ENCODE measurements at places on chromosomes 1 and 21. TPM values are rescaled to one million over a fixed set of nuclear protein-coding genes. Genes with fewer than 3 reads are reported as not detected.
A peak's percentile ranks its signal among the peaks of the same experiment; 100 is the strongest.

The CD2 gene
- 1.6 TPM for total RNA-seq

DNA sequence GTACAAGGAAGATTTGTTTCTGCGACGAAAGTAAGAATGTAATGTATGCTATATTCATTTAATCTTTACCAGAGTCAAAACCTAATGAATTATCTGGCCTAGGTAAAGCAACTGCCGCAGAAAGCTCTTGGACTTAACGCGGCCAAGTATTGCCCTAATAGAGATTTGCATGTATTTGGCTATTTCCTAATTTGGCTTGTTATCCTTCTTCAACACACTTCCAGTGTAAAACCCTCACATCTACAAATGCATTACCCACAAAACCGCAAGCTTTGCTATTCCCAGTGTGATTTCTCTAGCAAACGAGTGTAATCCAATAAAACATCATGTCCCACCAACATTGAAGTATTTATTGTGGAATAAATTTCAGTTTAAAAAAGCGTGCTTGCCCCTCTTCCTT lies 123.8 kb upstream of the LMO4 start:
- no peak for DNase-seq

The E2F2 gene
- total RNA-seq: 0.20 TPM

DNA sequence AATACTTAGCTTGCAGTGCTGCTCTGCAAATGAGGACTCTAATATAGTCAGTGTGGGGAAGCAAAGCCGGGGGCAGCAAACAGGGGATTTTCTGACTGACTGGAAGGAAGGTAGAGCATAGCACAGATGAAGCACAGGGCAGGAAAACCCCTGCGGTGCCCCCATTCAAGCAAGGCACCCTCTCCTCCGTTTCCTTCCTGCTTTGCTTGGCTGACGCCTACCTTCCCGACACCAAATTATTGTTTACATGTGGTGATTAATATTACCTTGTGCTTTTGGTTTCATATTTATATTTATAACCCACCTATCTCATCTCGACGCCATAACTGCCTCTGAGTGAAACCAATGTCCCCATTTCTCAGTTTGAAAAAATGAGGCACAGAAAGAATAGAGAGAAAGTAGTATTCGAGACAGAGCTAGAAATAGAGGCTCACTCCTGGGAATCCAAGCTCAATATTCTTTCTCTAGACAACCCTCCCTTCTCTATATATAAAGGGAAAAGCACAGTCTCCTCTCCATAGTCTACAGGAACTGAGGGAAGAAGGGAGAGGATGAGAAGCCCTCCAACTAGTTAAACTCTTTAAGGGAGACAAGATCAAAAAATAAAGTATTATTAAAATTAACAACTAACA lies 41.3 kb downstream of the PIK3C2B start:
- no peak for DNase-seq

DNA sequence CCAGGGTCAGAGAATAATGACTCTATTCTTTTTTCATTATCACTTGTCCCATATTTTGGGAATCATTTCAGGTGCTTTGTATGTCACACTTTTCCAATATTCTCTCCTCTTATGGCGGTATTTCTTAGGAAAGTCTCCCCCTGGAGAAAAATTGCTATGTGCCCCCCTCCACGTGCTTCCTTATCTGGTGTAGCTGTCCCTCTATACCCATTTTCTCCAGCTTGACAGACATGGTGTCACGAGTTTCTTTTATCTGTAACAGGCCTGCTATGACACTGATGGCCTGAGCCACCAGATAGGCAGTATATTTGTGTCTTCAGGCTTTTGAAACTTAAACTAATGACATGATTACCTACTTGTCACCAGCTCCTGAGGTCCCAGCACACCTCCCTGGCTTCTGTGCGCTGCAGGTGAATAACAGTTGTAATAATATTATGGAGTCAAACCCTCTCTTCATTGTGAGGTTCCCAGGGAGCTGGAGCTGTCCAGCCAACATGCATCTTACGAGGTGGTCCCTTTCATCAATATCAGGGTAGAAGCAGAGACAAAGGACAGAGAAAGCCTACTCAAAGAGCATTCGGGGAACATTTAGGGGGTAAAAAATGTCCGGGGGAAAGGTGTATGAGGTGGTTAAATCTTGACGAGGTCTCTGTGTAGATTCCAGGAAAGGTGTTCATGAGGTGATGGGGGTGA lies 71.2 kb upstream of the DUSP10 start:
- no peak for DNase-seq

The FNDC10 gene
- 2.5 TPM for total RNA-seq

DNA sequence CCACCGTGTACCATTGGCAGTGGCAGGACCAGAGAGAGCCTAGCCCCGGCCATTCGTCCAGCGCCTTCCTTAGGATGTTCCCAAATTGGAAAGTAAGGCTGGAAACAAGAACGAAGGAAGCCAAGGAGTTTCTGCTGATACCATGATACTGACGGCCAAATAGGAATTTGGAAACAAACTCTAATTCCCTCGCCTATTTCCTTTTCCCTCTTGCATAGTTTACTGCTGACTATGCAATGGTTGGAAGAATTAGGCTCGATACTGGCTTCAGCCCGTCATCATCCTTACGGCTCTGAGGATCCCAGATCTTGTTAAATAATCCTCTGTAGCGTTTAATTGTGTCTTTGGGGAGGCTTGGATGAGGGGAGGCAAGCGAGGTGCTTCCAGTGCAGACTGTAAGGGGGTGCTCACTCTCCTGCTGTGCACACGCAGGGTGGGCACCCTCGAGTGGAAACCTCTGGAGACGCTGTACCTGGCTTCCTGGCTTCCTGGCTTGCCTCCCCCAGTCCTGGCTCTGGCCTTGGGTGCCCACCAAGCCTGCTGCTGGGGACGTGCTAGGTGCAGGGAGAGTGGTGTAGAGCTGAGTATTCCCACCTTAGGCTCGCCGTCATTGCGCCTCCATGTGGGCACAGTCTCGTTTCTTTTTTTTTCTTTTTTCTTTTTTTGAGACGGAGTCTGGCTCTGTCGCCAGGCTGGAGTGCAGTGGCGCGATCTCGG lies 27.4 kb upstream of the CAMTA1 start:
- no peak for DNase-seq

- DNase-seq: no peak
Observed at GRCh38 chr1:222105393-222105737, 363.5 kb upstream of the DUSP10 start.

The OR10J1 gene
- not detected for total RNA-seq

DNA sequence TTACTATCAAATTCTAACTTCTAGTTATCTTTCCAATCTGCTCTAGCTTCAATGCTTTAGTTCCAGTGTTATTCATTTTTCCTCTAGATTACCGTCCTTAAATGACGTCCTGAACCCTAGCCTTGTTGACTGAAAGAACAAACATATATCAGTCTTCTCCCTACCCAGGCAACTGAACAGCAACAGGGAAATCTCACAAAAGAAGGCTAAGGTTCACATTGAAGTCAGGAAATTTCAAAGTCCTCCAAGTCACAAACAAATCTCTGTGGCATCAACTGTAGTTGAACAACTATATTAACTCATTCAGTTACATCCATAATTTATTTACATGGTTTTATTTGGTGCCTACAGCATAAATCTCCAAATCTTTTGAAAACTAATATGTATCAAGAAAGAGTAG lies 19.5 kb downstream of the FOXJ3 start:
- DNase-seq: no peak

DNA sequence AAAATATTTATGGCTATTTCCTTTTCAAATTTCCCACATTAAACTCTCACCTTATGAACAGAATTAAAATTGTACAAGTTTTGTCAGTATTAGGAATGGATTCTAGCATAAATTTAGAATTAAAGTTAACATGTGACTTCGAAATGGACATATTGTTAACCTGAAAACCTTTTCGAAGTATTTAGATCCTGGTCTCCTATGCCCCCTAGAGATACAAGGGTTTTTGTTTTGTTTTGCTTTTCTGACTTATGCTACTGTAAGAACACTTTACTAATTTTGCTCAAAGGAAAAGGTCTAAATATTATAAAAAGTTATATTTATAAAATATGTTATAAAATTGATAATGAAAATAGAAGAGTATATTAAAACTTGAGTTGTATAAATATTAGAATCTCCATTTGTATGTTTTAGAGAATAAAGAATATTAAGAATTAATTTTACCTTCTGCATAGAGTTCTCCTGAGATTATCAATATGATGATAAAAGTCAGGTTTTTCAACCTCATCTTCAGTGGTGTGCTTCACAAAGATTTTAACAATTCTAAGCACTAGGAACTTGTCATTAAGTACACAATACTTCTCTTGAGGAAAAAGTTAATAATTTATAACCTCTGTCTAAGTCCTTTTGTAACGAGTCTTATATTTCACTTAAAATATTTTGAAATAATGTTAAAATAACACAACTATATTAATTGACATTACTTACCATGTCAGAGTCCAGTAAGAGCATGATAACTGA lies at the start of gene F13B:
TSS of gene F13B (minus strand) at position 542 of the 738 bp plus-strand sequence. CDS start at position 505, 37 bp downstream.
- no peak for DNase-seq

DNA sequence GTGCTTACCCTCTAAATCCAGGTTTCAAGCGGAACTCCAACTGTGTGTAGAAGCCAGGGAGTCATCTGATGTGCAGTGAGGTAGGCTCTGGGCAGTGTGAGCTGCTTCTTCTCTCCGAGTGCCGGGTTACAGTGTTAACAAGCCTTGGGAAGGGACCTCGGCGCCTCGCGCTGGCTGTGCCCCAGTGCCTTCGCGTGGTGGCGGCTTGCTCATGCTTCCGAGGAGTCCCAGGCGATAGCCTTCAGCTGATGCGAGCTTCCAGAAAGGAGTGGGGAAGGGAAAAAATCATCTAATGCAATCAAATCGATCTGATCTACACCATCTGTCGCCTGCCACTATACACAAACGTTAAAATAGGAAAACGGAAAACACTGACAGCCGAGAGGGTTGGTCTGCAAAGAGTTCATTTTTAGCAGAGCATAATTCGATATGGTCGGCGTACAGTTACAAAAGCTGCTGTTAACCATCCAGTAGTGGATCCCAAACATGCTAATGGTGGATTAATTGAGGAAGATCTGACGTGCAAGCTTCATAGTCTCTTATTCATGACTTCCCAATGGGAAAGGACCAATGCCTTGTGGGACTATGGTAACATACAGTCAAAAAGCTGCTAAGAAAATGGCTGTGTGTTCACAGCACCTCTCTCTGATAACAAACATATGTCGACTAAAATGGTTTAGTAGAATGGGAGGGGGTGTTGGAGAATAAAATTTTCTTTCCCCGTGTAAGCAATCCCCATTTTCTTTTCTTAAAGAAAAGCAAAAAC lies 128.7 kb upstream of the DPYD start:
- no peak for DNase-seq

- no peak for DNase-seq
Observed at GRCh38 chr1:186761358-186761757, 67.4 kb upstream of the PLA2G4A start.

The TRIM58 gene
- total RNA-seq: 8.6 TPM

- no peak for DNase-seq
Observed at GRCh38 chr1:209037064-209037463, 546.5 kb upstream of the CAMK1G start.

The KCND3 gene
- total RNA-seq: 24.9 TPM

GRCh38 chr21:35025206-35026152 lies 23.6 kb downstream of the RUNX1 start:
- no peak for DNase-seq

The LYPD8 gene
- total RNA-seq: not detected

The KCNK1 gene
- 54.2 TPM for total RNA-seq

- DNase-seq: no peak
Observed at GRCh38 chr1:93471284-93471683, 23.4 kb downstream of the FNBP1L start.

GRCh38 chr1:232123775-232124659 lies 497.4 kb downstream of the DISC1 start:
- DNase-seq: no peak

The TRIM17 gene
- not detected for total RNA-seq

DNA sequence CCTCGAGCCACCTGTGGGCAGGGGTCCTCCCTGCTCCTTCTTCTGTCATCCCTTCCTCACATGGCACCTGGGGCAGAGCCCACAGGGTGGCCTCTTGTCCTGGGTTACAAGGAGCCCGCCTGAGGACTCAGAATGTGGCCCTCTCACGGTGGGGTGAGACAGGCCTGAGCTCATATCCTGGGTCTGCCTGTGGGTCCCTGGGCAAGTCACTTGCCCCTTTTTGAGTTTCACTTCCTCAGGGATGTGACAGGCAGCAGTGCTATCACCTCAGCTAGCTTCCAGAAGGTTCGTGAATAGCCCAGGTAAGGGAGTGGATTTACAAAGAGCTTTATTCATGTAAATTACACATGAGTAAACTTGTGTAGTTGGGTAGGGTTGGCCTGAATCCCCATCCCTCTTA lies 33.5 kb downstream of the HTR6 start:
- DNase-seq: no peak

DNA sequence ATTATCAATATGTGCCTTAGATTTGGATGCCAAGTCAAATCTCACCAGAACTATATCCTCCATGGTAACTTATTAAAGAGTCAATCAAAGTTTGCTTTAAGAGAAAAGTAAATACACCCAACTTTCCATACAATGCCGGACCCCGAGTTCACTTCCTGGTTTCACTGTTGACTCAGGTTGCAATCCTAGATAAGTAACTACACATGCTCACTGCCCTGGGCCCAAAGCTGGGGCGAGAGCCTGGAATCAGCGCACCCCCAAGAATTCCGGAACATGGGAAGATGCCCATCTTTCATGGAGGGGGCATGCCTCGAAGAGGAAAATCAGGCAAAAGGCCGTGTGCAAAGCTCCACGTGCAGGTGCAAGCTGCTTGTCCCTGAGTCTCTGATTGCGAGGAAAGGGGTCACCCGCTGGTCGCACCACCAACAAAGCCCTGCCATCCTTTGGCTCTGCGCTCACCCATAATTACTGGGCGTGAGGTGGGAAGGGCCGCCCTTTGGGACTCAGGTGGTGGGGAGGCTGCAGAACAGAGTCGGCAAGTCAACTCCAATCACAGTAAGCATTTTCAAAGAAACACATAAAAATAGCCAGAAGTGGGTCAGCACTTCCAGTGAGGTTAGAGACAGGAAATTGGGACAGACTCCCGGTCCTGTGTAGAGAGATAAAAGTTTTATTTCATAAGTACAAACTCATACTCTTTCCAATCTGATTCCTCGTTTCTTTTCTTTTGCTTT lies 167.7 kb downstream of the TOMM20 start:
- peak; percentile 59 for DNase-seq
